ENCODE measurements at places on chromosomes 7 and 10.
A peak's percentile ranks its signal among the peaks of the same experiment; 100 is the strongest.

- DNase-seq = no peak
Measured at GRCh38 chr7:157177333-157177982, 38.7 kb downstream of the UBE3C start.

DNA sequence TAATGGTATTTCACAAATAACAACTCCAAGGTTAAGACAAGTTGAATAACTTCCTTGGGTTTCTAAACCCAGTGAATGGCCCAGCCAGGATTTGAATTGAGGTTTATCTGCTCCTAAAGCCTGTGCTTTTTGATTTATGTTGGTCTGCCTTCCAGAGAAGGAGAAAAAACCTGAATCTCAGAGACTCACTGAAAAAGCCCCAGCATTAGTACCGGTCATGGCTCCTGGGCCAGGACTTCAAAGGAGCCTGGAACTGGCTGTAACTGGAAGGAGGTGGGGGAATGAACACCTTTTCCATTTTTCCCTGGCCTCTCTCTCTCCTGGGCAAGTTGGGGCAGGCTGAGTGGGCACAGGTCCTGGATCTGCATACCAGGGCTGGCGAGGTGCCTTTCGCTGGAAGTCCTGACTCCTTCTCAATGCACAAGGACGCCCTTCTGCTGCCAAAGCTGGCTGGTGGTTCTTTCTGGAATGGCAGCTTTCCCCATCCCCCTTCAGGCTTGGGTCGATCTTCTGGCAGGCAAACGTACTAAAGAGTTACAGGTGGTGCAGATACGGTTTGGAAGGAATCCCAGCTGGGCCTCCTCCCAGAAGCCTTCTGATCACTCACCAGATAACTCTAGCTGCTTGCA lies 268.2 kb downstream of the PTEN start:
- no peak for DNase-seq

DNA sequence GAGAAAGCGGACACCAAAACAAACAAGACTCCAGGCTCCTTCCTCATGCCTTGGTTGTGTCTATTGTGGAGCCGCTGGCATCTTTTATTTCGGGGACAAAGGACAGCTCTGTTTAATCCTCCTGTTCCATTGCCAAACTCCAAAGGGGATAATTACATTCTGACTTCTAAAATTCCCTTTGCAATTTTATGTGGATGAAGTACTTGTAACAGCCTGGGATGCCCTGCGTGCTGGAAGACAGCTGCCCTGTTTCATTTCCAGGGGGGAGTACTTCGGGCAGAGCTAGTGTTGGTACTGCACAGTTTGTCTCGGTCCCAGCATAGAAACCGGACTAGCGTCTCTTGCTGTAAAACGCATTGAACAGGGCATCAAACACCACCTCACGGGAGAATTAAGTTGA lies 90.9 kb downstream of the BAMBI start:
- no peak for DNase-seq

GRCh38 chr10:99396471-99396870 lies 34.0 kb downstream of the GOT1 start:
- no peak for DNase-seq

DNA sequence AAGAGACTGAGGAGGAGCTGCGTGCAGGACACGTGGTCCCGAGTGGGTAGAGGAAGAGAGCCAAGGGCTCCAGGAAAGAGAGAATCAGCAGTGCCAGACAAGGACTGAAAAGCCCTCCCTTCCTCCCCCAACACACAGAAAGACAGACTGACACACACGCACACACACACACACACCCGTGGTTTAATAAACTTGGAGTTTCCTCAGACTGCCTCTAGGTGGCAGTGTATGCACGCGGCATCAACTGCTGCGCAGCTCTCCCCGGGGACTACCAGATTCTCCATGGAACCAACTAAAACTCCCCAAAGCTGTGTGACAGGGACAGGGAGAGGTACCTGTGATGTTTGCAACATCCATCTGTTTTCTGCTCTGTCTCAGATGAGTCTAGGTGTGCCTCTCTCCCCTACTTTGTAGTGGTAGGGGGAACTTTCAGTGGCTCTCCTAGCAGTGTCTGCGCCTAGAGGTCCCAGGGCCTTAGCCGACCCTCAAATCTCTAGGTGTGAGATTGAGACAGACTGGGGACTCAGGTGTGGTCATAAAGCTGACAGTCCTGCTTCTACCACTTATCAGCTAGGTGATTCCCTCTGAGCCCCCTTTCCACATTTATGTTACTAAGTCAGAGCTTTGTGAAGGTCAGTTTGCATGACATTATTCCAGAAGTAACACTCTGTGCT lies 9.3 kb upstream of the TSPAN14 start:
- no peak for DNase-seq

GRCh38 chr10:121516093-121516865 lies 82.0 kb downstream of the FGFR2 start:
- DNase-seq = no peak

- no peak for DNase-seq
Measured at GRCh38 chr10:98621630-98622029, 174.9 kb upstream of the HPS1 start.

GRCh38 chr7:52830801-52831200 lies 204.6 kb upstream of the POM121L12 start:
- DNase-seq = no peak

DNA sequence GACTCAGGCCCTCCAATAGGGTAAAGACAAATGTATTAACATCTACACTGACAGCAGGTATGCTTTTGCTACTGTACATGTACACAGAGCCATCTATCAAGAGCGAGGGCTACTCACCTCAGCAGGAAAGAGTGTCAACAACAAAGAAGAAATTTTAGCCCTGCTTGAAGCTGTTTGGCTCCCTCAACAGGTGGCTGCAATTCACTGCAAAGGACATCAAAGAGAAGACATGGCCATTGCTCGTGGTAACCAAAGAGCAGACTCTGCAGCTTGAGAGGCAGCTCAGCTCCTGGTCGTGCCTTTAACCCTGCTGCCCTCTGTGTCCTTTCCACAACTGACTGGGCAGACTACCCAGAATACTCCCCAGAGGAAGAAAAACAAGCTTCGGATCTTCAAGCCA lies 5.1 kb downstream of the AKR1B15 start:
- DNase-seq = no peak

GRCh38 chr7:133056370-133057238 lies 25.3 kb downstream of the CHCHD3 start:
- no peak for DNase-seq

DNA sequence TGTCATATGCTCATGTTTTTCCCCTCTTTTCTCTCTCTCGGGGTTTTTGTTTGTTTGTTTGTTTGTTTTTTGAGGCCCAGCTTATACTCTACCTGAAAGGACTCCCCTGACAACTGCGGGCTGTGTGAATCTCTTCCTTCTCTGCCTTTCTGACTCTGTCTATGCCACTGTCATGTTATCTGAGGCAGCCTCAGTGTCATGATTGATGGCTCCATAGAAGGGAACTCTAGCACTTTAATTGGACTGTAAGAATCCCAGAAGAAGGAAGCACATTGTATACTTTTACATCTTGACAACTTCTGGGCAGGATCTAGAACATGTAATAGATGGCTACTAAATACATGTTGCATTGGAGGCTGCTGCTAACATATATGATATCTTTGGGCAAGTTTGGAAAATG lies 25.4 kb downstream of the AKR1B15 start:
- no peak for DNase-seq

- DNase-seq = no peak
Measured at GRCh38 chr7:24140001-24140400, 144.0 kb upstream of the NPY start.

- no peak for DNase-seq
Measured at GRCh38 chr10:80583685-80584084, 46.0 kb downstream of the SH2D4B start.

DNA sequence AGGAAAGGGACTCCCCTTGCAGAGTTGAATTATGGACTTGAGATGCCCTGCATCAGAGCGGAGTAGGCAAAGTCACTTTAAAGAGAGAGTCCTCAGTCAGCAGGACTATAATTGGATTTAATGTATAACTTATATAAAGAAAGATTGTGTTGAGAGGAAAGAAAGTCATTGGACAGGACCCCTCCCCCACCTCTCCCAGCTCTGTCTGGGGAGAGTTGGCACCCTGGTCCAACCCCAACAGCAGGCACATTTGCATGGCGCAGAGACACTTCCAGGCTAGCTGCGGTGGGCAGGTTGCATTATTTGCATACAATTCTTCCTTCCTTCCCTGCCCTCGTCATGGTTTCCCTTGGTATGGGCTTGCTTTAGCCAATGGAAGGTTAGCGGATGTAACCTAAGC lies 46.1 kb upstream of the NPTX2 start:
- DNase-seq = no peak

DNA sequence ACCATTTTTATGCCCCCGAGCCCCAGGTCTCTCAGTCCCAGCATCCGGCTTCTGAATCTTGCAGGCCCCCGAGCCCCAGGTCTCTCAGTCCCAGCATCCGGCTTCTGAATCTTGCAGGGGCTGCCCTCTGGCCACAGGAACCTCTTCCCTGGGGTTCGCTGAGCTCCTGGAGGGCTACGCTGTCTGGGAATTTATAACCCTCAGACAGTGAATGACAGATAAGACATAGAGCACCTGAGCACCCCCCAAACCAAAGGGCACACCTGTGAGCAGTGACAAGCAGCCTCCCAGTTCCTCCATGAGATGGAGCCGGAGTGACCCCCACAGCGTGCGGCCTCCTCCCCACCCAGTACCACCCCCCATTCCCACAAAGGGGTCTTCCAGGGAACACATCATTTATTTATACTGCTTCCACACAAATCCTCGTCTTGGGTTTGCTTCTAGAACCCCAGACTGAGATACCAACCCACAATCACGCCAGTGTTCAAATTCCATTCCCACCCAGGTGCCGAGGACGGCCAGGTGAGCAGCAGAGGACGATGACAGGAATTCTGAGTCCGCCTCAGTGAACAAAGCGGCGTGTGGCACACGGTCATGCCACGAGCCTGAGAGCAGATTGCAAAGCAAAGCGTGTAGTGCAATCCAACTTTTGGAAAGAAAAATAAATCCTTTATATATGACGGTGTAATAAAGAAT lies 57.7 kb upstream of the FAM20C start:
- DNase-seq = no peak

- DNase-seq = no peak
Measured at GRCh38 chr7:151897951-151898686, 21.2 kb upstream of the PRKAG2 start.

- peak; percentile 7 for DNase-seq
Measured at GRCh38 chr7:156073366-156074052, 261.2 kb upstream of the SHH start.

DNA sequence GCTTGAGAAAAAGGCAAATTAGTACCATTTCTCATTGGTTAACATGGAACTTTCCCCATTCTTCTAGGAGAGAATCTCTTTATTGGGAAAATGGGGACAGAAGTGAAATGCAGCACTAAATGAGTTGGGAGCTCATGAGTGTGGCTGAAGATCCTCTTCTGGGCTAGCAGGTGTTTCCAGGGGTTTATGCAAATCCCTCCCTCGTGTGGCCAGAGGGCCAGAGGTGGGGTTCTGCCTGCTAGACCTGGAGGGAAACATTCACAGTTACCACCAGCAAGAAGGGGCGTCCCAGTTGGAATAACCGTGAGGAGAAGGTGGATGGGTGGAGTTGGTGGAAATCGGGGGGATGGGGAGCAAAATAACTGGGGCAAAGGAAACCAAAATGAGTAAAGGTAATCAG lies 235.9 kb downstream of the KLF6 start:
- DNase-seq = no peak

GRCh38 chr10:127953876-127954275 lies 47.0 kb downstream of the PTPRE start:
- DNase-seq = no peak

DNA sequence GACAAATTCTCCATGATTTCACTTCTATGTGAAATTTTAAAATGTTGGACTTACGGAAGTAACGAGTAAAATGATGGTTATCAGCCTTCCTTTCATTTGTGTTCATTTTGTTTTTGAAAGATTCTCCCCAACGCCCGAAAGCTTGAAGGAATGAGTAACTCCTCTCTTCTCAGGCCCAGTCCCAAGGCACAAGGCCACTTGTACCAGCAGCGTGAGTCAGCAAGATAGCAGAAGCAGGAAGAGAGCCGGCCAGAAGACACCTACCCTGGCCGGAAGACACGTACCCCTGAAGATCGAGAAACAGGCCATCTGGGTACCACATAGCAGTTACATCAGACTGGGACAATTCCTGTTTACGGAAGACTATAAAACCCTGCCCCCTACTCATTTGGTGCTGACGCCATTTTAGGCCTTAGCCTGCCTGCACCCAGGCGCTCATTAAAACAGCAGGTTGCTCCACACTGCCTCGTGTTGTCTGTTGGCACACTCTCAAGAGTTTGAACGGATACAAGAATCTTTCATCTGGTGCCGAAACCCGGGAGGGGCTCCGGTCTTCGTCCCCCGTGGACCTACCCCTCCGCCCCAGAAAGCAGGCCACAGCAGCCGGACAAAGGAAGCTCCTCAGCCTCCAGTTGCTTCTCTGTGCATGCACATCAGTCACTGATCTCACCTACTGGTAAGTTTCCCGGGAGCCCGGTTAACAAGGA lies 60.4 kb downstream of the LRRC17 start:
- no peak for DNase-seq

DNA sequence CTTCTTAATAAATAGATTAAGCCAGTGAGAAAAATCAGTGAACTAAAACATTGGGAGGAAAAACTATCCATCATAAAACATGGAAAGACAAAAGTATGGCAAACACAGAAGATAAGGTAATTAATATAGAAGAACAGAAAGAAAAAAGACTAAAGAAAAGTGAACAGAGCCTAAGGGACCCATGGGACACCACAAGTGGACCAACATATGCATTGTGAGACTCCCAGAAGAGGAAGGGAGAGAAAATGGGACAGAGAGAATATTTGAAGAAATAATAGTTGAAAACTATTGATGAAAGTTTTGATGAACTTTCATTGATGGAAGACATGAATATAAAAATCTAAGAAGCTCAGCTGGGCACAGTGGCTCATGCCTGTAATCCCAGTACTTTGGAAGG lies 71.3 kb downstream of the ZNF783 start:
- no peak for DNase-seq

GRCh38 chr10:37344413-37344812 lies 219.0 kb downstream of the ANKRD30A start:
- DNase-seq = no peak

GRCh38 chr10:78640796-78641636 lies 427.8 kb upstream of the ZMIZ1 start:
- DNase-seq = no peak

GRCh38 chr7:28410628-28411531 lies 1.4 kb upstream of the CREB5 start:
- DNase-seq = no peak

- DNase-seq = no peak
Measured at GRCh38 chr10:102065561-102066398, 631 bp downstream of the HPS6 start.

DNA sequence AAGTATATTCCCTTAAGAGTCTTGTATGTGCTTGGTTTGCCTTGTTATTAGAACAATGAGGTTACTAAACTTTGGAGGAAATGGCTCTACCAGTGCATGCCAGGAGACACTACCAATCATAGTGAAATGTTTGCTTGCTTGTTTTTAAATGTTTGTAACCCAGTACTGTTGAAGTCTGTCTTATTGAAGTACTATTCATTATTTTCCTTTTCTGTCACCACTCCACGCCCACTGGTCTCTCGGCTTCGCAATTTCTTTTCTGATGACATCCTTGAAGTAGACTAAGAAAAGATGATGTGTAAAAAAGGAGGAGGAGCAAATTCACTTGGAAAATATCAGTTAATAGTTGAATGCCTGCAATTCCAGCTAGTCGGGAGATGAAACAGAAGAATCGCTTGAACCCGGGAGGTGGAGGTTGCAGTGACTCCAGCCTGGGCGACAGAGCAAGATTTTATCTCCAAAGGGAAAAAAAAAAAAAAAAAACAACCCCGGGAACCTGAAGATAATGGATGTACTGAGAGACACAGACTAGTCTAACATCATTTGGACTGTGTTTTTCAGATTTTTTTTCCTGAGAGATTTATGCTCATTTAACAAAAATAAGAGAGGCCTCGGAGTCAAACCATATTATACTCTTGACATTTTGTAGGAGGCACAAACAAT lies 959.4 kb downstream of the PCDH15 start:
- no peak for DNase-seq

Measured in NCI-H187 (cell line).